ENCODE measurements at places on chromosomes 16 and 17. TPM values are rescaled to one million over a fixed set of nuclear protein-coding genes. Genes with fewer than 3 reads are reported as not detected.

DNA sequence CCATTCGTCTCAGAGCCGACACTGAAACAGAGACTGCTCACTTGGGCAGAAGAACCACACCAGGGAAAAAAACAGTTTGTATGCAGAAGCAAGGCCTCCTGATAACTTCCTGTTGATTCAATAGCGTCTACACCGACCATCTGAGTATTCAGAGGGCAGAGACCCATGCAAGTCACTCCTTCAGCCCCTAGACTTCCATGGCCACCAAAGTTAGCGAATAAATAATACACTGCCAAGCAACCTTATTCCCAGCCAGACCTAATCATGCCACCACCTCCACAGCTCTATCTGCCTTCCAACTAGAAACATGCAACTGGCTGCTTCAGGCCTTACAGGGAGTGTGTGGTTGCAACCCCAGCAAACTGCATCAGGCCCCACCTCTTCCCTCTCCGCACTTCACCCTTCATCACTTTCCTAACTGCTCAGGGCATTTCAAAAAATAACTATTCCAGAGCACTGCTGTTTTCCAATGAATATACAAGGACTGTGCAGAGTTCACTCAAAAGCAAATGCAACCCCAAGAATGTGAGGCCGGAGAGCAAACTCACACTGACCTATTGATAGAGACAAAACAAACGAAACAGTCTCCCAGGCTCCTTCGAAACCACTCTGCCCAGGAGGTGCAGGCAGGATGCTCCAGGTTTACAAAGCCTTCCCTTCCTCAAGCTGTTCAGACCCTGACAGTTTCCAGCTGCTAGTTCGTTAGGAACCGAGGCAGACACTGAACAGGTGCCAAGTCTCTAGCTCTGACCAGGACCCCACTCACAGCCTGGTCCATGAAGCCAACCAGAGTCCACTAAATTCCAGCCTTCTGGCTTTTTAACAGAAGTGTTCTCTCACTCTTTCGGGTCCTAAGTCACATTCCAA is 3.6 kb downstream of the USP7 start:
- no peak for DNase-seq

DNA sequence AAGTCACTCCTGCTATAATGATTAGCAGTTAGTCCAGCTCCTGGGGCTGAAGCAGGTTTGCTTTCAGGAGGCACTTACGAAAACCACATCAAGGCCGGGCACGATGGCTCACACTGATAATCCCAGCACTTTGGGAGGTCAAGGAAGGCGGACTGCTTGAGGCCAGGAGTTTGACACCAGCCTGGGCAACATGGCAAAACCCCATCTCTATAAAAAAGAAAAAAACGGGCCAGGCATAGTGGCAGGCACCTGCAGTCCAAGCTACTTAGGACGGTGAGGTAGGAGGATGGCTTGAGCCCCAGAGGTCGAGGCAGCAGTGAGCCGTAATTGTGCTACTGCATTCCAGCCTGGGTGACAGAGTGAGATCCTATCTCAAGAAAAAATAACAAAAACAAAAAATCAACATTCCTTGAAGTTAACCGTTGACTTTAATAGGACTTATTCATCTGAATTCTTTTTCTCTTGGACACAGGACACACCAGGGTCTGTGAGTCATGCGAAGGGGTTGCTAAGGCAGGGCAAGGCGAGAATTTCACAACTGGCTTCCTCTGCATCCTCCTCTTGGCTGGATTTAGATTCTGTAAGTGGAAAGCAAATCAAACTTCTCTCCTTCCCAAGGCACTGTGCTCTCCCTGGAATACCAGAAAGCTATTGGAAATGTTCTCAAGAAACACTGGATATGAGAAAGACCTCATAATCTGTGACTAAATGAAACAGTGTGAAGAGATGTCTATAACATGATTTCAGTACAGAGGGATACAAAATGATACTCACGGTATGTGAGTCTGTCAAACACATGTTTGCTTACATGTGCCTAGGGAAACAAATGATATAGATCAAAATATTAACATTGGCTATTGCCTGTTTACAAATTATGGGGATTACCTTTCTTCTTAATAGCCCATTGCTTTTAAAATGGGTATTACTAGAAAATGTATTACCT is 99.5 kb downstream of the SYCE1L start:
- no peak for DNase-seq

- no peak for DNase-seq
Observed at GRCh38 chr16:27383556-27384243, 18.3 kb upstream of the IL21R start.

DNA sequence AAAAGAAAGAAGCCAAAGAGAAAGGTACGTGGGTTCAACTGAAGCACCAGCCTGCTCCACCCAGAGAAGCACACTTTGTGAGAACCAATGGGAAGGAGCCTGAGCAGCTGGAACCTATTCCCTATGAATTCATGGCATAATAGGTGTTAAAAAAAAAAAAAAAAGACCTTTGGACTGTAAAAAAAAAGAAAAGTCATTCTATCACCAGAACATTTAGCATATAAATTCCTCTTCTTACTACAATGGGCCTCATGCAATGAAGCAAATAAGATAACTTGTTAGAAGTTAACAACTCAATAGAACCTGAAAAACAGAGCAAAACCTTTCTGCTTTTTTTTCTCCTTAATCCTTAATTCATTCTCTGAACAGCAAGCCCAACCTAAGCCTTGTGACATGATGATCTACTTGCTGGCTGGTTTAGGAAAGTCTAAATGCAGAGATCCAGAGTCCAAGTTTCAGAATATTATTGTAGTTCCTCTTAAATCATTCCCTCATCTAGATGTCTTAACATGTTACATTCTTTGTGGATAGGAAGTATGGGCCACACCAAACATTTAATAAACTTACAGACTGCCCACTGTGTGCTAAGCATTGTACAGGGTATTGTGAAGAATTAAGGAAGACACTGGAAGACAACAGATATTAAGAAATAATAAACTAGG is 45.4 kb downstream of the BRCA1 start:
- DNase-seq = no peak

DNA sequence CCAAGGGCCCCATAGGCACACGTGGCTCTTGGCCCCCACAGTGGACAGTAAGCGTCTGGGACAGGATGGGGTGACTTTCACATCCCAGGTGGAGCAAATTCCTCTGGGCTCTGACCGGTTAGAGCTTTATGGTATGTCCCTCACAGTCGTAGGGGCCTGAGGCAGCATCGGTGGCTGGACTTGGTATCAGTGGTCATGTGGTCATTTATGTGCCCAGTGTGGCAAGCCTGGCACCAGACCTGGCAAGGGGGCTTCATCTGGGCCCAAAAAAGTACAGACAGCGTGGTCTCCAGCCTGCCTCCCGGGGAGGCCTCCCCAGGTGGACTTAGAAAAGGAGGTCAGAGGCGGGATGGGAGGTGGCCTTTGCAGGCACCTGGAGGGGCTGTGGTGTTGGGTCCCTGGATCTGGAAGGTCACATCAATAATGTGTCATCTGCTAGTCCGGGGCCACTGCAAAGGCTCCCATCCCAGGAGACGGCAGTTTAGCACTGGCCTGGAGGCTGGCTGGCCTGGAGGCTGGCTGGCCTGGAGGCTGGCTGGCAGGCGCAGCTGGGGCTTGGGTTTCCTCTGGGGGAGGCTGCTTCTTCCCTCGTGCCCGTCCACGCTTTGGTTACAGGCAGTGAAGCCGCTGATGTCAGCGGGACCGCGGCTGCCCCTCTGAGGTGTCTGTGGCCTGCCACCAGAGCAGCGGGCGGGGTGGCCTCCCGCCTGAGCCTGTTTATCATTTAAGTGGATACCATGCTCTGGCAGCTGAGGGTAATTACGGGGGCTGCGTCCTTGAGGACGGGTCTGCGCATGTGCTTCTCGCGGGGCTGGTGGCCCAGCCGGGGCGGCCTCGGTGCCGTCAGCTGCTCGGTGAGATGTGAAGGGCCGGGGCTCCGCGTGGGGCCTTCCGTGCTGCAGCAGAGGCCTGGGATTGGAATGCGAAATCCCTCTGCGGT is 20.7 kb upstream of the CBX4 start:
- no peak for DNase-seq

ACSM2A gene
- total RNA-seq = not detected

DNA sequence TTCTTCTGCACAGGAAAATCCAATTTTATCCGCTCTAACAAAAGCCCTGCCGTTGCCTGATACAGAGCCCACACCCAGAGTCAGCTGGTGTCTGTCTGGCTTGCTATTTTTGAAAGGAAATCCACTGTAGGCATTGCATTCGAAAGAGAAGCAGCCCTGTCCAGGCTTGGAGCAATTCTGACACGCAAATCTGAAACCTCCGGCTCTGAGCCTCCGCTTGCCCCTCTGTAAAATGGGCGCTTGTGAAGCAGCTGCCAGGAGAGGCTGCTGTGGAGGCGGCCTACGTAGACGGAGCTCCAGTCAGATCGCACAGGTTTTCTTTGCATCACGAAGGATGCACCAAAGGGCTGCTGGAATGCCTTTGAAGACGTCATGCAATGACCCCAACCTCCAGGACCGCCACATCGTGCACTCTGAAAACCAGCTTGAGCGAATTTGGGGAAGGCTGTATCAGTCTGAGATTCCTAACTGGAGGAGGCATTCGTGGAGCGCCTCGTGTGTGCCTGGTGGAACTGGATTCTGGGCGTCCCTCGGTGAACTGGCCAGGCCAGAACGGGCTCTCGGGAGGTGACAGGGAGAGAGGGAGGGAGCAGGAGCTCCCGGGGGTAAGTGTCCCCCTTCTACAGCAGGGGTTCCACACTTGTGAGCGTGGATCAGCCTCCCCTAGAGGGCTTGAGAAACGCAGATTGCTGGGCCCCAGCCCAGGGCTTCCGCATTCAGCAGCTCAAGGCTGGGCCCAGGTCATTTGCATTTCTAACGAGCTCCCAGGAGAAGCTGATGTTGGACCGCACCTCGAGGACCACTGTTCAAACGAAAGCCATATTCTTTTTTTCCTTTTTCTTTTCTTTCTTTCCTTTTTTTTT is 215.5 kb downstream of the MRTFB start:
- no peak for DNase-seq

DNA sequence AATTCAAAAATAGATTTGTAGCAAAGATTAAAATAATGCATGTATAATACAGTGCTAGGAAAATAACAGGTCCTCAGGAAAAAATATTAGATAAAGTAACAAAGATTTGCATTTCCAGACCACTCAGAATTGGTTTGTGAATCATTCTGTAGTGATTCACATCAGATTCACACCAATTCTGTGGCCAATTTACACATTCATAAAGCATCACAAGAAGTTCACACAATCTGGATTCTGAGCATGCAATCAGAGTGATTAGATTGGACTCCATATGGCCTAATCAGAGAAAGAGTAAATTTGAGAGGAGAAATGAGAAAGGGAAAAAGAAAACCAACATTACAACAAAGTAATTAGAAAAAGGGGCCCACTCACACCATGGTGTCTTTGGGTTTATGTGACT is 36.0 kb upstream of the SLC47A1 start:
- DNase-seq = no peak

- no peak for DNase-seq
Observed at GRCh38 chr16:68900009-68900408, 56.7 kb downstream of the TANGO6 start.

GRCh38 chr16:12311309-12311708 is 334.8 kb downstream of the SNX29 start:
- DNase-seq = no peak

- peak; percentile 65 for DNase-seq
Observed at GRCh38 chr16:11297492-11298142, 16.5 kb upstream of the PRM1 start.

DNA sequence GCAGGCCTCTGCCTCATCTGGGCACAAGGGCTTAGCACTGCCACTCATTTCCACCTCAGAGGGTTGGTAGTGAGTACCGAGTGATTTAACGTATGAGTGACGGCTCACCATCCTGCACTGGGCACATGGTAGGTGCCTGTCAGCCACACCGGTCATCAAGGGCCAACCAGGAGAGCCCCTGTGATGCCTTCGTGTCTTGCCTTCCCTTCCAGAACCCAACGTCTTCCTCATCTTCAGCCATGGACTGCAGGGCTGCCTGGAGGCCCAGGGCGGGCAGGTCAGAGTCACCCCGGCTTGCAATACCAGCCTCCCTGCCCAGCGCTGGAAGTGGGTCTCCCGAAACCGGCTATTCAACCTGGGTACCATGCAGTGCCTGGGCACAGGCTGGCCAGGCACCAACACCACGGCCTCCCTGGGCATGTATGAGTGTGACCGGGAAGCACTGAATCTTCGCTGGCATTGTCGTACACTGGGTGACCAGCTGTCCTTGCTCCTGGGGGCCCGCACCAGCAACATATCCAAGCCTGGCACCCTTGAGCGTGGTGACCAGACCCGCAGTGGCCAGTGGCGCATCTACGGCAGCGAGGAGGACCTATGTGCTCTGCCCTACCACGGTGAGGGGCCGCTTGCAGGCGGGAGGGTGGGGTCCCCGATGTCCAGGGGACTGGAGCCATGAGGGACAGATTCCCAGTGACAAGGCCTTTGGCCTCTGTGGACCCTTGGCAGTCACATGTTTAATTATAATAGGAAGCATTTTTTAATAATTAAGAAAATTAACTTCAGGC is 37.1 kb downstream of the MRC2 start:
- no peak for DNase-seq

DNA sequence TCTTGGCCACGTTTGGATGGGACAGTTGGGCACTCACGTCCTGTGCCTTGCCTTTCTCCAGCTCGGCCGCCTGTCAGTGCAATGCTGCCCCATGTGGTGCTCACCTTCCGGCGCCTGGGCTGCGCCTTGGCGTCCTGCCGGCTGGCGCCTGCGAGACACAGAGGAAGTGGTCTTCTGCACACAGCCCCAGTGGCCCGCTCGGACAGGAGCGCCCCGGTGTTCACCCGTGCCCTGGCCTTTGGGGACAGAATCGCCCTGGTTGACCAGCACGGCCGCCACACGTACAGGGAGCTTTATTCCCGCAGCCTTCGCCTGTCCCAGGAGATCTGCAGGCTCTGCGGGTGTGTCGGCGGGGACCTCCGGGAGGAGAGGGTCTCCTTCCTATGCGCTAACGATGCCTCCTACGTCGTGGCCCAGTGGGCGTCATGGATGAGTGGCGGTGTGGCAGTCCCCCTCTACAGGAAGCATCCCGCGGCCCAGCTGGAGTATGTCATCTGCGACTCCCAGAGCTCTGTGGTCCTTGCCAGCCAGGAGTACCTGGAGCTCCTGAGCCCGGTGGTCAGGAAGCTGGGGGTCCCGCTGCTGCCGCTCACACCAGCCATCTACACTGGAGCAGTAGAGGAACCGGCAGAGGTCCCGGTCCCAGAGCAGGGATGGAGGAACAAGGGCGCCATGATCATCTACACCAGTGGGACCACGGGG is 7.1 kb downstream of the ACSF3 start:
- DNase-seq = no peak

DNA sequence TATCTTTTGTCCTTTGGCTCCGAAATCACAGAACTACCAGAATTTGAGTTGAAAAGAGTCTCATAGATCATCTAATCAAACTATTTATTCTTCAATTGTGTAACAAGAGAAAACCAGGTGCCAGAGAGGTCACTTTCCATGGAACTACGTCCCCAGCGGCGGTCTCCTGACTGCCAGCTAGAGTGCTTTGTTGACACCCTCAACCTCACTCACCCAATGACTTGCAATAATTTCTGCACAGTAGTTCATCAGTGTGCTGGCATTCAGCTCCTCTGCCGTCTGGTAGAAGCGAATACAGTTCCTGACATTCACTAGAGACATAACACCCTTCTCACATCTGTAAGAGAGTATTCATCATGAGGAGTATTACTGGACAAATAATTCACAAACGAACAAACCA is 54.2 kb downstream of the ANKFY1 start:
- DNase-seq = no peak

HCRT gene
- not detected for total RNA-seq

Measured in activated naive CD4-positive, alpha-beta T cell treated with anti-CD3 and anti-CD28 coated beads, Interleukin-2, amount 50 U/mL, for 72 hours (primary cell).